ENCODE measurements at places on chromosomes 13 and 19. TPM values are rescaled to one million over a fixed set of nuclear protein-coding genes. Genes with fewer than 3 reads are reported as not detected.

DNA sequence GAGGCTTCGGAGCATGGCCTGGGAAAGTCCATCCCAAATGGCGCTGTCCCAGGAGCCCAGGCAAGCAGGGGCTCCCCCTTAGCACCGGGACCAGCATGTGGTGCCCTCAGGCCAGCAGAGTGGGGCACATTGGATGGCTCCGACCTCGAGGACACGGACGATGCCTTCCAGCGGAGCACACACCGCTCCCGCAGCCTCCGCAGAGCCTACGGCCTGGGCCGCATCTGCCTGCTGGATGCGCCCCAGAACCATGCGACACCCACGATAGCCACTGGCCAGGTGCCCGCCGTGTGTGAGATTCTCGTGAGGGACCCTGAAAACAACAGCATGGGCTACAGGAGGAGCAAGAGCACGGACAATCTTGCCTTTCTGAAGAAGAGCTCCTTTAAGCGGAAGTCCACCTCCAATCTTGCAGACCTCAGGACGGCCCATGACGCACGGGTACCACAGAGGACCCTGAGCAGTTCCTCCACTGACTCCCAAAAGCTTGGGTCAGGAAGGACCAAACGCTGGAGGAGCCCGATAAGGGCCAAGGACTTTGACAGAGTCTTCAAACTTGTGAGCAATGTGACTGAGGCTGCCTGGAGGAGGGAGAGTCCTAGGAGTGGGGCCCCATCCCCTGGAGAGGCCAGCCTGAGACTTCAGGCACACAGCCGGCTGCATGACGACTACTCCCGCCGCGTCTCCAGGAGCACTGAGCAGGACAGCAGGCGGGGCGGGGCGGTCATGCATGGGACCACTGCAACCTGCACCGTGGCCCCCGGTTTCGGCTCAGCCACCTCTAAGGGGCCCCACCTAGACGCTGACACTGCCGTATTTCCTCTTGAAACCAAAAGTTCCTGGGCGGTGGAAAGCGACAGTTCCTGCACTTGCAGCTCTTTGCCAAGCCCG, 63.1 kb downstream of the SPATA13 start:
- no peak for DNase-seq

DNA sequence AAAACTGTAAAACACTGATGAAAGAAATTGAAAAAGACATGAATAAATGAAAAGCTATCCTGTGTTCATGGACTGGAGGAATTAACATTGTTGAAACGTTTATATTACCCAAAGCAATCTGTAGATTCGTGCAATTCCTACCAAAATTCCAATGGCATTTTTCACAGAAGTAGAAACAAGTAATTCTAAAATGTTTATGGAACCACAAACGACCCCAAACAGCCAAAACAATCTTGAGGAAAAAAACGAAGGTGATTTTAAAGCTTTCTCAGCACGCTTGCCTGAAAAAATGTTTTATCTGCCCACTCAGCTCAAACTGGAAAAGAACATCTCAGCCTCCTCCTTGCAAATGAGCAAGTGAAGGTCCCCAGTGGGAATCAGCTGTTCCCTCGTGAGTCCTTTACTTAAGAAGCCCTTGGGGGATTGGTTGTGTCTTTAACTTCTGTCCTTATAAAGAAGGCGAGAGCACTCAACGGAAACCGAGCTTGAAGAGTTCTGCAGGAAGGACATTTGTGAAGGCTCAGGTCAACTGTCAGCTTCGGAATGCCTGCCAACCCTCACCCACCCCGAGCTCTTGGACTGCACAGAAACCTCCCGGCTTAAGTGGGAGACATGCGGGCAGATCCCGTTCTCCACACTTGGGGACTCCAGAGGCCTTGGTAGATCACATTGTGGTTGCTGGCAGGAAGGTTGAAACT, 256.0 kb upstream of the IRS2 start:
- peak; percentile 19 for DNase-seq

DNA sequence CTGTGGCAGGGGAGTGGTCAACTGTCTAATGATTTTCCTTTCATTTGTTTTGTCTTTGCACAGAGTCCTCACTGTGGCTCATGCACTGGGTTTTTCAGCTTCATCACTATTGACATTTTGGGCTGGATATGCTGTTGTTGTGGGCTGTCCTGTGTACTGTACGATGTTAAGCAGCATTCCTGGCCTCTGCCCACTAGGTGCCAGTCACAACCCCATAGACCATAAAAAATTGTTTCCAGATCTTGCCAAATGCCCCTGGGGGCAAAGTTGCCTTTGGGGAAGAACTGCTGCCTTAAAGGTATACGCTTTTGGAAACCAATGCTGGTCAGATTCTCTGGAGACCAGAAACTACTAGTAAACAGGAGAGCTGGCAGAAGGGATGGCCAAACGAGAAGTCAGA, 310.4 kb downstream of the SPRY2 start:
- DNase-seq: no peak

GRCh38 chr19:33212436-33213172, 13.0 kb downstream of the SLC7A10 start:
- DNase-seq: no peak

DNA sequence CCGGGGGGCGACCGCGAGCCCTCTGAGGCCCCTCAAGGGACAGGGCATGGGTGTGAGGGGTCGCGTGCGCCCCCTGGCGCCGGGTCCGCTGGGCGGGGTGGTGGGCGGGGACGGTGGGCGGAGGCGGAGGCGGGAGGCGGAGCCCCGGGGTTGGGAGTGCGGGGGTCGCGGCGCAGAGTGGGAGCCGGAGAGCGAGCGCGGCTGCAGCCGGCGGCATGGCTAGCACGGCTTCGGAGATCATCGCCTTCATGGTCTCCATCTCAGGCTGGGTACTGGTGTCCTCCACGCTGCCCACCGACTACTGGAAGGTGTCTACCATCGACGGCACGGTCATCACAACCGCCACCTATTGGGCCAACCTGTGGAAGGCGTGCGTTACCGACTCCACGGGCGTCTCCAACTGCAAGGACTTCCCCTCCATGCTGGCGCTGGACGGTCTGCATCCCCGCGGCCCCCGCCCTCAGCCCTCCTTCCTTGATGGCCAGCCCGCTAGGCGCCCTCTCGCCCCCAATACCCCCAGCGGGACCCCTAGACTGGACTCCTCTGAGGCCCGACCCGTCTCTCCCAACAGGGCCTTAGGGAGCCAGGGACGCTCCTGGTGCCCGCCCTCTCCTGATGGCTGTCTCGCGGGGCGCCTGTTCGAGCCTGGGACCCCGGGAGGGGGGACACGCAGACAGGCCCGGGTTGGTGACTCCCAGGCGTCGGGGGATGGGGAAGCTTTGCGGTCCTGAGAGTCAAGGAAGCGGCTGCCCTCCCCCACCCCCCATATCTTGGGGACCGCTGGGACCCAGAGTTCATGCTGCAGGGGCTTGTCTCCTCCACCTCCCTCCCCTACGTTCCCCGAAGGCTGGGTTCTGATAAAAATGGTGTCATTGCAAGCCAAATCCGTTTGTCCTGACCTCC, at the start of gene CLDN10:
Gene CLDN10 (plus strand): TSS at position 182 of the 903 bp plus-strand sequence. CDS start 34 bp downstream, at position 216.
- no peak for DNase-seq

- DNase-seq: no peak
These were observed 2.7 kb downstream of the RGCC start for GRCh38 chr13:41460074-41460465.

- no peak for DNase-seq
These were observed 3.8 kb upstream of the SLC25A42 start for GRCh38 chr19:19059837-19060611.

The ZGLP1 gene
- 9.5 TPM for total RNA-seq
